Brain pericyte (primary cell): ENCODE measurements at places on chromosomes 16 and 17.

DNA sequence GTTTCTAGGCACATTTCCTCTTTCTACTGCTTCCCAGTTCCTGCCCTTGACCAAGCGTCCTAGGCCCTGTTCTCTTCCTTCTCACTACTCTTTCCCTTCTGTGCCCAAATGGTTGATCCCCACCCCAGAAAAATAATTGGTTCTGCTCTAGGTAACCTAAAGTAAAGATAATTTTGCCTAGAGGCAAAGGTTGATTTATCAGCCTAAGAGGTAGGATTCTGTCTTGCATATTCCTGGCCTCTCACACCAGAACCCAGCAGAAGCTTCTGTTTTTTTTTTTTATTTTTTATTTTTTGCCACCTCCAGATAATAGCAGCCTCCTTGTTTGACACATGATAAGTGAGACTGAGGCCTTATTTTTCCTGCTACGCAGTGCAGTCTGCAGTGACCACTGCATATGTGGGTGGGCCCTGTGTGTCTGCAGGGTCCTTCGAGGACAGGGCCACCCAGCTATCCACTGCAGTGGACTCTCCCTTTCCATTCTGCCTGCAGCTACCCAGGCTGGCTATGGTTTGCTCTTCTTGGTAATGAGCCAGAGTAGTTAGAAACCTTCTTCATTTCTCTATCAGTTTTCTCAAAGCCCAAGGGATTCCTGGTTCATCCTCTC lies 701 bp downstream of the PIPOX start:
- DNase-seq, result no peak

DNA sequence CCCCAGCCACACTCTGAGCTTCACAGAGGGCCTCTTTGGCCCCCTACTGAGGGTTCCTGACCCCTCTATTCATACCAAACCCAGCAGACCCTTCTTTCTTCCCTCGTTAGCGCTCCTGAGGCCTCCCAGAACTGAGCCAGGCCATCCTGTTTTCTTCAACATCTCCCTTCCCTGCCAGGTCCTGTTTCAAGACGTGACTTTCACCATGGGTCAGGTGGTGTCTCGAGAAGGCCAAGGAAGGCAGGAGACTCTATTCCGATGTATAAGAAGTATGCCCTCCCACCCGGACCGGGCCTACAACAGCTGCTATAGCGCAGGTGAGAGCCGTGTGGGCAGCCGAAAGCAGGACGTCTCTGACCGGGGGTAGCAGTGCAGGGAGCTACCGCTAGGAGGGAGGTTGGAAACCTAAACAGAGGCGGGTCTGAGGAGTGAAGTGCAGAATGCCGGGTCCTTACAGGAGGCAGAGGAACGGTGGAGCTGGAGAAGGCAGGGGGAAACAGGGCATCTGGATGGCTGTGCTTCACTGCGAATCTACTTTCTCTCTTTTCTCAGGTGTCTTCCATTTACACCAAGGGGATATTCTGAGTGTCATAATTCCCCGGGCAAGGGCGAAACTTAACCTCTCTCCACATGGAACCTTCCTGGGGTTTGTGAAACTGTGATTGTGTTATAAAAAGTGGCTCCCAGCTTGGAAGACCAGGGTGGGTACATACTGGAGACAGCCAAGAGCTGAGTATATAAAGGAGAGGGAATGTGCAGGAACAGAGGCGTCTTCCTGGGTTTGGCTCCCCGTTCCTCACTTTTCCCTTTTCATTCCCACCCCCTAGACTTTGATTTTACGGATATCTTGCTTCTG lies 1.3 kb upstream of the SENP3 start:
- DNase-seq, result no peak

- DNase-seq, result no peak
Observed at GRCh38 chr17:70813355-70813930, 644.1 kb downstream of the KCNJ2 start.

DNA sequence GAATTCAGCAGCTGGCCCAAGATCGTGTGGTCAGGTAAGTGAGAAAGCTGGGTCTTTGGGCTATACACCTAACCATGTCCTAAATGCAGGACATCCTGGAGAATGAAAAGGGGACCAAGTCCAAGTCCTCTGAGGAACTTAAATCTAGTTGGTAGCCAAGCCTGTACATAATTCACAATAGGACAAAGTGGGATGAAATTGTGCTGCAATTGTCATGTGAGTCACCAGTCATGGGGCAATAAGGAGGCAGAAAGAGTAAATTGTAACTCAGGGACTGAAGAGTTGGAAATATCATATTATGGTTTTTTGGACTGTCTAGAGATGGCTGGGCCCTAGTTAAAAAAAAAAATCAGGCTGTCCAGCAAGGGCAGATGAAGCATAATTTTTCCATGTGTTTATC lies 202.6 kb downstream of the CYLD start:
- no peak for DNase-seq

DNA sequence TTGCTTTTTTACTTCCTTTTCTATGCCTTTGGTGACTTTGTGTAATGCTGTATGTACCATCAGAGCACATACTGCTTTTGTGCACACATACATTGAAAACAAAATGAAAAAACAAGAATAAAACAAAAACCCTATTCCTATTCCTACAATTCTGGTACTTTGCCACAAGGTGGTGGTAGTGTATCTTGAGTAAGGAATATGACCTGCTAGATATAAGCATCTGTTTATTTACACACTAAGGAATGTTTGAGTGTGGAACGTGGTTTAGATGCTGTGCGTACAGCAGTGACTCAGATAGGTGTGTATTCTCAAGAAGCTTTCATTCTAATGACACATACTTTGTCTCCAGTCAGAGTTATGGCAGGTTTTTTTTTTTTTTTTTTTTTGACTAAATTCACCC lies 606.2 kb downstream of the WWOX start:
- DNase-seq, result no peak

DNA sequence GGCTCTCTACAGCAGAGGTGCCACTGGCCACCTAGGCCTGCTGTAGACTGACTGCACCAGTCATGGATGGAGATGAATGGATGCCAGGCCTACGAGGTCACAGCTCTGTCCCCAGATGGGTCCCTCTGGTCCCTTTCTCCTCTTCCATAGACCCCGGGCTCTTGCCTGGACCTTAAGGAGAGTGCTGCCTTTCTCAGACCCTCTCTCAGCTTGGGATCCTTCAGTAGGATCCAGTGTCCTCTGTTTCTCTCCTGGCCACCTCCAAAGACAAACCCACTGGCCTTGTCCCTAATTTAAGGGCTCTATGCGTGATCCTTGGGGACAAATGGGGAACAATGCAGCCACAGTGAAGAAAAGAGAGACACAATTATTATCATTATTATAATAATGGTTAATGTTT lies 189.3 kb upstream of the C16orf82 start:
- no peak for DNase-seq

DNA sequence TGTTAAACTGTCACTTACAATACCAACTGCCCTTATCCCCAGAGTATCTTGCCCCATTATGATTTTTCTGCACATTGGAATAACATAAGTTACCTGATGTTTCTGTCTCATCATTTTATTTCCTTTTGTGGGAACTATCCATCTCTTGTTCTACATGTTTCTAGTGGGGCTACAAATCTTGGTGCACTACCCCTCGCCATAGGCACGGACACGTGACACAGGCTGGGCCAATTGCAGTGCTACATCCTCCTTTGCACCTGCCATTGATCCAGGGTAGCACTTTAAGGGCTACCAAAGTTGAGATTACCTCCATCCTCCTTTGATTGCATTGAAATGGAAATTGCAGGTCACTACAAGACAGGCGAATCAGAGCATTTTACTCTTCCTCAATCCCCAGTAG lies 14.2 kb upstream of the SYT17 start:
- no peak for DNase-seq

DNA sequence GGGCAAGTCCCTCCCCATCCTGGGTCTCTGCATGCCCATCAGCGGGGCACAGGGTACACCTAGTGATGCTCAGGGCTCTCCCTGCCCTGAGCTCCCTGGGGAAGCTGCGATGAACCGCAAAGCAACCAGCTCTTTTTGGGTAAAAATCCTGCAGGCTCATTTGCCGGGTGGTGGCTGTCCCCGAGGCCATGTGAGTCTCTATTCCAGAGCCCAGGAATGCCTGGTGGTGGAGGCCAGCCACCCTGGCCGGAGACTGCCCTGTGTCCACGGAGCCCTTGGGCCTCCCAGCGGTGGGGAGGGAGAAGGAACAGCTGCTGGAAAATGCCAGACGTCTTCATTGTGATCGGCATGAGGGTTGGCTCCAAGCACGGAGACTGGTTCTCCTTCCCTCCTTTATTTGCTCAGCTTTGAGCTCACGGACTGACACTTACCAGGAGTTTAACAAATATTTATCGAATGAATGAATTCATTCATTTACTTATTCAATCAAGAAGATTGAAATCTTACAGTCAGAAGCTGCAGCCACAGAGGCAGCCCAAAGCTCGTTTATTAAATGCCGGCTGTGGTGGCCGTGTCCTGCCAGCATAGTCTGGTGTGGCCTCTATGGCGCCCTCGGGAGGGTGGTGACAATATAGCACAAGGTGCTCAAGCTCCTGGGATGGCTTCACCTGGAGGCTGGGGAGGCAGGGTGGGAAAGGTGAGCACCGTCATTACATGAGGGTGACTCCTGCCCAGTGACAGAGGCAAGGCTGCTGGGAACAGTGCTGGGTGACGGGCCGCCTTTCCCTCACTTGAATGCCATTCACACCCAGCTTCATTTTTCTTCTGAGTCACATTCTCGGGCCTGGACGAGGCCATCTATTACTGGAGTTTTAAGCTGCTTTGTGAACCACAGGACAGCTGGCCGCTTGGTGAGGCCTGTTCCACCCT lies 31.1 kb upstream of the JPH3 start:
- DNase-seq, result no peak

DNA sequence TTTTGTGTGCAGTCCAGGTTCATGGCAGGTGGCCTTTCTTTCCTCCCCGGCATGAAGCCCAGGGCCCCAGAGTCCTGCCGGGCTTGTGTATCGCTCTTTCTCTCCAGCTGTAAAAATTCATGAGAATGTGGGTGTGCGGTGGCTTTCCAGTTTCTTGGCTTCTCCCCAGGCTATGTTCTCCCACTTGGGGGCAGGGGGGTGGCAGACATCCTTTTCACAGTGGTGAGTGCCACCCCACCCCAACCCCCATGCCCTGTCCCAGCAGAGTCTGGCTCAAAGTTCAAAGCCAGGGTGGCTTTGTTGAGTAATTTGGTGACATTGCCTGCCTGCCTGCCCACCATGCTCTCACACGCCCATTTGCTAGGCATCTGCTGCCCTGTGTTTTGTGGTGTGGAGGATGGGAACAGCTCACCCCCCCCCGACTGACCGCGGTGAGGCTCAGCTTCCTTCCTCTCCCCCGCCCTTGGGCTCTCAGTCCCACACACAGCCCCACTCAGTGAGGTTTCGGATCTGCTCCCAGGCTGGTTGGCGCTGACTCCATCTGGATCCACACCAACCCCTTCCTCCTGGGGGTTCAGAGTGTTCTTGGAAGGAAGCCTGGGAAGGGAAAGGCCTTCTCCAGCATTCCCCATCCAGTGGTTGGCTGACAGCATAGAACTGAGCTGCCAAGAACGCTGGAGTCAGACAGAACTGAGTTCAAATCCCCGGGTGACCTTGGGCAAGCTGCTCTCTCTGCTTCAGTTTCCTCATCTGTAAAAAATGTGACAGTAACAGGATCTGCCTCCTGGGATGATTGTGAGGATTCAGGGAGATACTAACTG lies 36.0 kb downstream of the CHD9 start:
- DNase-seq, result peak; percentile 96

DNA sequence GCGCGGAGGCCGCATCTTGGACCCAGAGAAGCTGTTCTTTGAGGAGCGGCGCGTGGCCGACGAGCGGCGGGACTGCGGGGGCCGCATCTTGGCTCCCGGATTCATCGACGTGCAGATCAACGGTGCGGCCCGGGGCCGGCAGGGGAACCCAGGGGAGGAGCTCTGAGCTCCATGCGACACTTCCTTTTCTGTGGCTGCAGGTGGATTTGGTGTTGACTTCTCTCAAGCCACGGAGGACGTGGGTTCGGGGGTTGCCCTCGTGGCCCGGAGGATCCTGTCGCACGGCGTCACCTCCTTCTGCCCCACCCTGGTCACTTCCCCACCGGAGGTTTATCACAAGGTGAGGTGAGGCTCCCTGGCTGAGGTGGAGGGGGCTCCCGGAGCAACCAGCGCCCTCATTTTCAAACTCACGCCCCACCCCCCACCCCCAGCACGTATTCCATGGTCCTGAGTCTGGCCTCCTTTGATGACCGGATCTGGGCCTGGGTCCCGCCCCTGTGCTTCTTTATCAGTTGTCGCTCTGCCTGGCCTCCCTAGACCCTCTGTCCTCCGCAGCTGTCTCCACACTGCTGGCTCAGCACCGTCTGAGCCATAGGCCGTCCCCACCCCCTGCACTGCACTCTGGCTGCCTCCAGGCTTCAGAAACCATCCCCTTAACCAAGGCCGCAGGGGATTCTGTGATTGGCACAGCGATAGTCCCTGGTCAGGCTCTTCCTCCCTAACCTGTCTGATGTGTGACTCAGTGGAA lies 787 bp downstream of the AMDHD2 start:
- no peak for DNase-seq

DNA sequence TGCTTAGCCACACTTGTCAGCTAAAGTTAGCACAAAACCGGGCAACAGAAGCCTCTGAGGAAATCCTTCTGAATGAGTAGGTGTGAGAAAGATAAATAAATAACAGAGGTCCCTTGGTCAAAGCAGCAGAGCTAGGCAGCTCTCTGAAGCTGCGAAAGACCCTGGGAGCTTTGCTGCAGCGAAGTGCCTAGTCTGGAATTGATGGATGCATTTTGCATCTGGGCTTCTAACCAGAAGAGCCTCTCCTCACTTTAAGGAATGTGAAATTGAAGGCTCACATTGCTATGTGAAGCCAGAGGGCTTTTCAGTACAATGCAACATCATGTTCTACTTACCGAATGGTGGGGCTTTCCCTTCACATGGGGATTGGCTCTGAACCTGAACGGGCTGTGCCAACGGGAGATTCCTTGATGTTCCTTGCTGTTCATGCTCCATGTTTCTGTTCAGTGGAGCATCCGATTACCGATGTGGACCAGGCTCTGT lies 274.6 kb downstream of the HS3ST3B1 start:
- DNase-seq, result no peak

DNA sequence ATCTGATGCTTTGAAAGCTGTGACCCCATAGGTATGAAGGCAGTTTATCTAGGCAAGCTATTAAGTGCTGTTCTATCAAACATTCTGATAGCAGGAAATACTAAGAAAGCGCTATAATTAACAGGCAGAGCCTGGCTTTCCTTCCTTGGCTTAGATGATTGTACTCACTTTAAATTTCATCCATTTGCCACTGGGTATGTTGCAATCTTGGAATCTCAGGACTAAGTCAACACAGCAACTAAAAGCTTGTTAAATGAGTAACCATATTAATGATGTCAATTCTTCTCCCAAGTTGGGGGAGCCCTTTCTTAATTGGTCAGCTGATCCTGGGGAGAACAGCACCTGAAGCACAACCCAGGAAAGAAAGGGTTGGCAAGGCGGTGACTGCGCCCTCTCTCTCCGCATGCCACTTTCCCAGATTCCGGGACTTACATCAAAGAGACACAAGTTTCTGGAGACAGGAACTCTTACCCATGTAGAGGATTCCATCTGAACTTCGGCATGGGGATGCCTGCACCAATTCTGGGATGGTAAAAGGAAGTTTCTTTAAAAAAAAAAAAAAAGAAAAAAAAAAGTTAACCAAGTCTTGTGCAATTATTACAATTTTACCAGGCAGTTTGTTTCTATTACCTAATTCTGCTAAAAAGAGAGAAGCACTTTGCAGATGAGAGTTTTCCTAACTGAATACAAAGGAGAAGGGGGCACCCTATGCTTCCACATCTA lies 54.4 kb upstream of the ICAM2 start:
- no peak for DNase-seq

- DNase-seq, result no peak
Observed at GRCh38 chr16:62625326-62625725, 589.1 kb upstream of the CDH8 start.
